ENCODE measurements at places on chromosomes 4 and X.

DNA sequence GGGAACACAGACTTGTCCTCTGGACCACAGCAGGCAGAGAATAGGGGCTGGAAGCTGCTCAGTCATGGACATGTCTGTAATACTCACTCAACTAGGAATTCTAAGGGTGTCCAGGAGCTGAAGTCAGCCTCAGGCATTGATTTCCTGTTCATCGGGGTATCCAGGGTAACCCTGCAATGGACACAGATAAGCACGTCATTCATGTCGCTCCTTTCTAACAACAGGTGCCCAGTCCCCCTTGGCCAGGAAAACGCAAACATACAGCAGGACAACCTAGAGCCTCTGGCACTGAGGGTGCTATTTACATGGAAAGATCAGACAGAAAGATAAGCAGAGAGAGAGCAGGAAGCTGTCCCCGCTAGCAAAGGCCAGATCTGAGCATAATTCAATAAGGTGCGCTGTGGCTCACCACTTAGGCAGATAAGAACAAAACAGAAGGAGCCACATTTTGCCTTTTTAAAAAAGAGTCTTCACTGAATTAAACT is 21.3 kb downstream of the QDPR start:
- no peak for DNase-seq

- DNase-seq = no peak
Observed at GRCh38 chr4:73055241-73055897, 14.1 kb downstream of the COX18 start.

DNA sequence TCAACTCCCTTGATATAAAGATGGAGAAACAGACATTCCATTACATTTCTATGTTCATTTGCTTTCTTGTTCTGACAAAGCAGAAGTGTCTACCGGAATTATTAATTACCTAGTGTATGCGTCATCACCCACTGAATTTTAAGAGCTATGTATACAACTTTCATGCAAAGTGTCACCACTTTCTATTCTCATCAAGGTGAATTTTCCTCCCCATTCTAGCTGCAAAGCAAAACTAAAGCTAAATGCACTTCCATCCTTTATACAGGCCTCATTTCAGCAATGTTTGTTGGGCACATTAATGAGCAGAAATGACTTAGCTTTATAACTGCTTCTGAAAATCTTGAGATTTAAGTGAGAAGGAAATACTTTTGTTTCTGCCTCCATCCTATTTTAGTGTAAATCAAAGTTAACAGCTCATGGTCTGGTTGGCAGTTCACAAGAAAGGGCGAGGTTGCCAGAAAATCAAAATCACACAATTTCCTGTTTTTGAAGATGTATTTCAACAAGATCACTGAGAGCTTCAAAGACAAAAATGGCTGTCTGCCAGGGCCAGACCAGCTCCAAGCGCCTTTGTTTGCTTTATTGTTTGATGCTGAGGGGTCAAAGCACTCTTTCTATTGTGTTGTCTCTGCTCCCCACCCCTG is 7.2 kb upstream of the FAM9C start:
- no peak for DNase-seq

DNA sequence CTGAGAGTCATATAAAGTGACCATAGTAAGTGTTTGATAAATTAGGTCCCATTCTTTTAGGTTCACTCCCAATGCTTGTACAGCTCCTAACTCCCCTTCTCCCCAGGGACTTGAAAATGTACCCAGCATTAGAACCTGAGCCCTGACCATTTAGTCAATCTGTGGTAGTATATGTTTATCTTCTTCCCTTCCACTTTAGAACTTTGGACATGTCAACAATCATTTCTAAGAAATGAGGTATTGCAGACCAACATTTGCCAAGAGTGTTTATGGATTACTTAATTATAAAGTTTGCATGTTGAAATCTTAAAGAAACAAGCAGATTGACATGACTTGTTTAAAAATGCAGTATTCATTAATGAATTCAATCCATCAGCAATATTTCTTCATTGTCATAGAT is 26.0 kb downstream of the AFM start:
- DNase-seq = no peak

GRCh38 chrX:79515529-79515928 is 148.4 kb upstream of the ITM2A start:
- no peak for DNase-seq

- no peak for DNase-seq
Observed at GRCh38 chrX:28133763-28134162, 152.5 kb upstream of the DCAF8L1 start.

DNA sequence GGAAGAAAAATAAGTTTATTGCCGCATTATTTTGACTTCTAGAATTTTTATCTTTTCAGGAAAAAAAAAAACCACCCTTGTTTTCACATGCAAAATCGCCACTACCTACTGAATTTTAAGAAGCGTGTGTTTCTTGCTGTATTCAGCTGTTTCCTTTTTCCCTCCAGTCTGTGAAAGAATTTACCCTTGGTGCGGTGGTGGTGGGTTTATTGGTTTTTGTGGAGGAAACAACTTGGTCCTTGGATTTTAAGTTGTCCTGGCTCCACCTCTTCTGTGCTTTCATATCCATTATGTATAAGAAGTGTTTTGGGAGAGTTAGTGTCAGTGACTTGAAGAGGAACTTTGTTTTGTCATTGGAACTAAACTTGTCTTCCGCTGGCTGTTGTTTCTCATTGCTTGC is 8.1 kb downstream of the RAPGEF2 start:
- DNase-seq = no peak

- no peak for DNase-seq
Observed at GRCh38 chr4:37852376-37852775, 25.9 kb downstream of the PGM2 start.

DNA sequence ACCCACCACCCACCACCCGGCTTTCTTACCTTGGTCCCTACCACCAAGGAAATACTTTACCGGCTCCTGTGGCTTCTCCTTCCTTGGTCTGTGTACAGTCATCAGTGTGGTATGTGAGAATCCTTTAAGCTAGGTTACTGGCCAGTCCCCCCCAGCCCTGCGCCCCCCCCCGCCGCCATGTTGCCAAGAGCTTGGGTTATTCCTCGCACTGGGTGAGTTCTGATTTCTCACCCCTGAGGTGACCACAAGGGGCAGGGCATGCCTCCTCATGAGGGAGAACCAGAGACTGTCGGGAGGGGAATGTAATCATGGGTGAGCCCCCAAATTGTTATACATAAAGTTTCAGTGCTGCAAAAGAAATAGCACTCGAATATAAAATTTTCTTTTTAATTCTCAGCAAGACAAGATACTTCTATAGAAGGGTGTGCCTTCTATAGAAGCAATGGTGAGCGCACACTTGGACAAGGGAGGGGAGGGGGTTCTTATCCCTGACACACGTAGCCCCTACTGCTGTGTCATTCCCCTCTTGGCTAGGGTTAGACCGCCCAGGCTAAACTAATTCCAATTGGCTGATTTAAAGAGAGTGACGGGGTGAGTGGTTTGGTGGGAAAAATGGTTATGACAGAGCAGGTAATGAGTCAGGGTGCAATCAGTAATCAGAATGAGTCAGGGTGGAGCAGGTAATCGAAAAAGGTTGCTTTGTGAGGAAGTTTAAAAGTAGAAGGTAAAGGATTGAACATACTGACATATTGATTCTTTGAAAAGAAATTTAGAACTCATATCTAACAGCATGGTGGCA is 133.2 kb downstream of the KDM6A start:
- DNase-seq = no peak

- no peak for DNase-seq
Observed at GRCh38 chrX:109954333-109954732, 48.6 kb upstream of the TMEM164 start.

- peak; percentile 72 for DNase-seq
Observed at GRCh38 chr4:60683973-60684372, 516.2 kb upstream of the ADGRL3 start.

DNA sequence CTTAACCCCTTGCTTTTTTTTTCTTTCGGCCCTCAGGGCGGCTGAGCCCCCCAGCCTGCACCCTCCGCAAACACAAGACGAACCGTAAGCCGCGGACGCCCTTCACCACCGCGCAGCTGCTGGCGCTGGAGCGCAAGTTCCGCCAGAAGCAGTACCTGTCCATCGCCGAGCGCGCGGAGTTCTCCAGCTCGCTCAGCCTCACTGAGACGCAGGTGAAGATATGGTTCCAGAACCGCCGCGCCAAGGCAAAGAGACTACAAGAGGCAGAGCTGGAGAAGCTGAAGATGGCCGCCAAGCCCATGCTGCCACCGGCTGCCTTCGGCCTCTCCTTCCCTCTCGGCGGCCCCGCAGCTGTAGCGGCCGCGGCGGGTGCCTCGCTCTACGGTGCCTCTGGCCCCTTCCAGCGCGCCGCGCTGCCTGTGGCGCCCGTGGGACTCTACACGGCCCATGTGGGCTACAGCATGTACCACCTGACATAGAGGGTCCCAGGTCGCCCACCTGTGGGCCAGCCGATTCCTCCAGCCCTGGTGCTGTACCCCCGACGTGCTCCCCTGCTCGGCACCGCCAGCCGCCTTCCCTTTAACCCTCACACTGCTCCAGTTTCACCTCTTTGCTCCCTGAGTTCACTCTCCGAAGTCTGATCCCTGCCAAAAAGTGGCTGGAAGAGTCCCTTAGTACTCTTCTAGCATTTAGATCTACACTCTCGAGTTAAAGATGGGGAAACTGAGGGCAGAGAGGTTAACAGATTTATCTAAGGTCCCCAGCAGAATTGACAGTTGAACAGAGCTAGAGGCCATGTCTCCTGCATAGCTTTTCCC is 3.4 kb downstream of the MSX1 start:
- DNase-seq = no peak

- DNase-seq = no peak
Observed at GRCh38 chrX:129771266-129771995, 8.3 kb upstream of the SASH3 start.

DNA sequence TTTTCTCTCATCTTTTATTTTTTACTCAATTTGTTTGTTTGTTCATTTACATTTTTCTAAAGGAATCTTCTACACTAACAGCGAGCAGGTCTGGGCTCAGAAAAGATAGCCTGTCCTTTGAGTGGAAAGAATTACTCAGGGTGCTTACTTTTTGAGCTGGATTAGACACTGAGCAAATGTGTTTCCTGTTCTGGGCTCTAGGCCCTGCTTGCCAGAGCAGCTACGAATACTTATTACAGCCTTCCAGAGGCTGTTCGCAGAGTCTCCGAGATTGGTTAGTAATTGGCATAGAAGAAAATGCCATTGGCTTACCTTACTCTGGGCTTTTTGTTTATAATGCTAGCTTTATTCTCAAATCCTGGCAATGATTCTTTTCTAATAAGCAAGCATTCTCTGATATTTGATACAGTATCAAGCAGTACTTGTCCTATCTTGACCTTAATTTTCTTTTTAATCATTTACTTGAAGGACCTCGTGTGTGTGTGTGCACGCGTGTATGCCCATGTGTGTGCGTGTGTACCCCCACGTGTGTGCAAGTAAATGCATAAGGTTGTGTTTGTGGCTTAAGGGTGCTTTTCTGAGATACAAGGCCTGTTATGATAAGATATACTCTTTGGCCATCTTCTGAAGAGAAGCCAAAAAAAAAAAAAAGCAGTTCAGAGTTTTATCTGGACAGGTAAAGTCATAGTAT is 76.2 kb upstream of the GRXCR1 start:
- DNase-seq = no peak

GRCh38 chrX:105872941-105873340 is 50.6 kb downstream of the NRK start:
- no peak for DNase-seq

GRCh38 chr4:151263455-151263854 is 13.5 kb upstream of the PRSS48 start:
- no peak for DNase-seq

DNA sequence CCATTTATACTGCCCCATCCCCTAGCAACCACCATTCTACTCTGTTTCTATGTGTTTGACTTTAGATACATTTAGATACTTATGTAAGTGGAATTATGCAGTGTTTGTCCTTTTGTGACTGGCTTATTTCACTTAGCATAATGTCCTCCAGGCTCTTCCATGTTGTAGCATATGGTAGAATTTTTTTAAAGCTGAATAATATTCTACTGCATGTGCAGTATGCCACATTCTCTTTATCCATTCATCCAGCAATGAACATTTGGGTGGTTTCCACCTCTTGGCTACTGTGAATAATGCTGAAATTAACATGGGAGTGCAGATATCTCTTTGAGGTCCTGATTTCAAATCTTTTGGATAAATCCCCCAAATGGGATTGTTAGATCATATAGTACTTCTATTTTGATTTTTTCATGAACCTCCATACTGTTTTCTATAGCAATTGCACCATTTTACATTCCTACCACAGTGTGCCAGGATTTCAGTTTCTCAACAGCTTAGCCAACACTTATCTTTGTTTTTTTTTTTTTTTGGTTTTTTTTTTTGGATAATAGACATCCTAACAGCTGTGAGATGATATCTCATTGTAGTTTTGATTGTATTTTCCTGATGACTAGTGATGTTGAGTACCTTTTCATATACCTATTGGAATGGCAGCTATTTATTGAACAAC is 105.9 kb upstream of the LNX1 start:
- DNase-seq = no peak

GRCh38 chrX:9738151-9738550 is 27.5 kb downstream of the GPR143 start:
- DNase-seq = no peak

- no peak for DNase-seq
Observed at GRCh38 chr4:40956721-40957255, 207.0 kb downstream of the NSUN7 start.

DNA sequence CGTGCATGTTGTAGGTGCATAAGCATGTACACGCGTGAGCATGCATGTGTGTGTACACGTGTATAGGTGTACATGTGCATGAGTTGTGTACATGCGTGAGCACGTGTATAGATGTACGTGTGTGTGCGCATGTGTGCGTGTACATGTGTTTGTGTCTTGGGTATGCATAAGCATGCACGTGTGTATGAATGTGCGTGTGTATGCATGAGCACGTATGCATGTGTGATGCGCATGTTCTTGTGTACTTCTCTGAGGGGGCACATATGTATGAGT is 9.0 kb downstream of the NAT8L start:
- DNase-seq = no peak

GRCh38 chr4:100257567-100257966 is 67.3 kb upstream of the DDIT4L start:
- no peak for DNase-seq

GRCh38 chrX:153727123-153727931 is 2.7 kb downstream of the ABCD1 start:
- DNase-seq = no peak

DNA sequence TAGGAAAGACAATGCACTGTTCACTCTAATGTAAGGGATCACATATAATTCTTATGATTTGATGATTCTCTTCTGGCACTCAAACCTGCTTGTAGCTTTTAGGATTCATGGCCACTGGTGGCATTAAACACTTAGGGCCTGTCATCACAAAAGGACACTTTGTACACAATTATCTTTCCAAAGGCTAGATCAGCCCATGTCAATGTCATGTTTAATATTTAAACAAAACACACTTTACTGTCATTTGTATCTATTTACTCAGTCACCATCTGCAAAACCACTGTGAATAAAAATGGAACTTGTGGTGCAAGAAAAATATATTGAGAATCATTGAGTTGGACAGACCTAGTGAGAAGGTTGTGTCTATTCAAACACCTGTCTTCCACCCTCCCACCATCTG is 83.6 kb upstream of the TTC29 start:
- no peak for DNase-seq

All from fibroblast of skin of left biceps (primary cell).